Activated T-cell treated with anti-CD3 and anti-CD28 coated beads for 48 hours (primary cell): ENCODE measurements at places on chromosomes 3 and 15.

DNA sequence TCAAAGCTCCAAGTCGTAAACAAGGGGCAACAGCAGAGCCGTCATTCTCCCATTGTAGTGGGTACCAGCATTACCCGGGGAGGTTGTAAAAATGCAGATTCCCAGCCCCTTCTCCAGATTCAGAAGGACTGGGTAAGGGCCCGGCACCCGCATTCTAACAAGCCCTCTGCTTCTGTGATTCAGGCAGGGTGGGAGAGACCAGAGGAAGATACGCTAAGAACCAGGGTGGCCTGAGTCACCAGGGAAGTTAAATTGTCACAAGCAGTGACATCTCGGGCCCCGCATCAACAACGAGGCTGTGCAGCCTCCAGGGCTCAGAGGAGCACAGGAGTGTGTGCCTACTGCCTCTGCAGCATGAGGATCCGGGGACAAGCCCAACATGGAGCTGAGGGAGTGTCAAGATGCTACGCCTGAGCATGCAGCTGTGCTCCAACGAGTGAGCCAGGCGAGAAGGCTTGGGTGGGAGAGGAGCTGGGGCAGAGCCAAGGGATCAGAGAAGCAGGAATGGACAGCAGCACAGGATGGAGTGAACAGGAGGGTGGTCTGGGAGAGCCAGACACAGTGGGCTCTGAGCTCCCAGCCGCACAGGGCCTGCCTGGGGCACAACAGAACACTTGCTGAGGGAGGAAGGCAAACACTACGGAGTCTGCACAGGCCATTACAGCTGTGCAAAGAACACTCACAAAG lies 68.5 kb downstream of the CPN2 start:
- DNase-seq: no peak

GRCh38 chr15:60525341-60526039 lies 46.5 kb upstream of the ICE2 start:
- no peak for DNase-seq

GRCh38 chr3:74559261-74559660 lies 55.2 kb downstream of the CNTN3 start:
- DNase-seq: no peak

GRCh38 chr3:137347817-137348368 lies 390.1 kb downstream of the IL20RB start:
- no peak for DNase-seq

DNA sequence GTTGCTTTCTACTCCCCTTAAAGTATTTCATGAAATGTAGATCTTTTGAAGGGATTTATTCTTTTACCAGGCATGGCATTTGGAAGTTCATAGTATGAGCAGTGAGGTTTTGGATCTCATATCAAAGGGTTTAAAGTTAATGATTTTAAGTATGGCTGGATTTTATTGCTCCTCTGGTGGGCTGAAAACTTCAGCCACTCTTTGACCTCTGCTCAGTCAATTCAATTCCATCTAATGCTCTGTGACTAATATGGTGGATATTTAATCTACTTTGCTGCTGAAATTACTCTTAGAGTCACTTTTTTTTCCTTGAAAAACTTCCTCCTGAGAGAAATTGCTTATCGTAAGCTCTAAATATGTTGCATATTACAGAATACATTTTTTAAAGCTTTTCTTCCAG lies 218.6 kb downstream of the NR2F2 start:
- no peak for DNase-seq

DNA sequence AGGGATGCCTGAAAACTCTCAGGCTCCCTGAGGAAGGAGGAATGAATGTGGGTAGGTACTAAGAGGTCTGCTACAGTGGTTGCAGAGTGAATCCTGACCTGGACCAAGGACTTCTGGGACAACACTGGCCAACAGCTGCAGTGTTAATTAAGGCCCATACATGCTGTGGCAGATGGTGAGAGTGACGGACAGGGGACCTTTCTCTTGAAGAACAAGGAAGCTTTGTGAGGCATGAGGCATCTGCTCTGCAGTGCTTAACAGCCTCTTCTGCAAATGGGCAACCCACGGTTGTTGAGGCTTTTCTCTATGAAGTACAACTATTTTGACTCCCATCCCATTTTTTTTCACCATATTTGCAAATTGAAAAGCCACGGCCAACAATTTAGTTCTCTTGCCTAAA lies 26.6 kb upstream of the ACAN start:
- no peak for DNase-seq

- no peak for DNase-seq
Measured at GRCh38 chr3:177084616-177085015, 112.7 kb downstream of the TBL1XR1 start.

DNA sequence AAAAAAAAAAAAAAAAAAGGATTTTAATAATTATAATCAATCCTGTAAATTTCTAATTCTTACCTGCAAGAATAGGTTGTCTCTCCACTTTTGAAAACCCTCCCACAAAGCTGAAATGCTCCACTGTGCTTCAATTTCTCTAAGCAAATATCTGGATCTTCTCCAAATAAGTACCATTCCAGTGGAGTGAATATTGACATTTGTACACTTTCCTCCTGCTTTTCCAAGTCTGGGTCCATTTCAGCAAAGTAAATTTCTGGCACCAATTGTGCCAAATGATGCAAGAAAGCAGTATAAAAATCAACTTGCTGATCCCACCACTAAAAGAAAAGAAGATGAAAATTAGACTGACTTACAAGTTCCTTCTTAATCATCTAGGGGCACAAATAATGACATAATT lies 19.9 kb downstream of the UBR1 start:
- no peak for DNase-seq

- DNase-seq: no peak
Measured at GRCh38 chr15:29470311-29470710, 200.7 kb upstream of the NSMCE3 start.

DNA sequence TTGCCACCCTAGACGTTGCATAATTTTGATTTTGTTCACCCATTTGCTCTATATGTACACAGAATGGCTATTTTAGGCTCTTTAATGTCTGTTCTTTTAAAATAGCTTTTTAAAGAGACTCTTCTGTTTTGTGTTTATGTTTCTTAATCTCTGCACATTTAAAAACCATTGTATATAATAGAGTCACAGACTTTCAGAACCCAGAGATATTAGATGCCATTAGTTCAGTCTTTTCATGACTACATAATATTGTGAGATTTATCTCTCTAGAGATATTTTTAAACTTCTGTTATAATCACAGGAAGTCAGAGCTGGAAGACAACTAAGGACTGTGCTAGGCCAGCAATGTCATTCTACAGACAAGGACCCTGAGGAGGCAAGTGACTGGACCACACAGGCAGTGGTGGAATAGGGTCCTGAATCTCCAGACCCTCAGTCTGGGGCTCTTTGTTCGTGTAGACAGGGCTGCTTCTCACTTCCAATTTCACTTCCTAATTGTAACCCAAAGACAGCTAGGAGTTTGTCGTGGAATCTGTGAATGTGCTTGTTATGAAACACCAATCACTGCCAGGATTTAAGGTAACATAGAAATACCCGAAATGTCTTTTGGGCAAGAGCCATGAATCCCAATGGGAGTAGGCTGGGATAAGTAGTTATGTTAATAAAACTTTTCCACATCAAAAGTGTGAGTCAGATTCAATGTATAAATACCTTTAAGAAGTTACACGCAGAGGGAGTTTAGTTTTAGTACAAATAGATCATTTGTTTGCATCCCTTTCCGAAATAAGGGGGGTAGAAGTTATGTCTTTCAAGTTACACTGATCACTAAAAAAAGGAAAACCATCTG lies 165.2 kb upstream of the ROPN1 start:
- DNase-seq: no peak

DNA sequence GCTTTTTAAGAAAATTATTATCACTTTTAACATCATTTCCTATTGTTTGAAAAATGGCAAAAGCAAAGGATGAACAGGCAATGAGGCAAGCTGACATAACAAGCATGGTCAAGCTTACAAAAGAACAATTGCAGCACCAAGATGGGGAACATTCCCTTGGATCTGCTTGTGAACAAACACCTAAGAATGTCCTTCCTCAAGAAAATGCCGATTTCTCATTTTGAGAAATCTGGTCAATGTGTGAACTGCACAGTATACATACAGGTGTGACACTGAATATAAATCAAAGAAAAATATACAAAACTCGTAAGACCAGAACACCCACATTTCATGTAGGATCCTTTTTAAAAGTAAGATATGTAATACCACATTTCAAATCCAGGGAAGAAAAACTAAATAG lies 58.9 kb downstream of the LRRFIP2 start:
- no peak for DNase-seq

- DNase-seq: no peak
Measured at GRCh38 chr3:67561266-67561665, 93.1 kb downstream of the SUCLG2 start.
